ENCODE measurements at places on chromosomes 16 and 17. TPM values are rescaled to one million over a fixed set of nuclear protein-coding genes. Genes with fewer than 3 reads are reported as not detected.

SOX15 gene
- total RNA-seq, result 1.0 TPM

KRT39 gene
- total RNA-seq, result not detected

MYADML2 gene
- not detected for total RNA-seq

MVP gene
- total RNA-seq, result 91.0 TPM

NLRC3 gene
- 1.2 TPM for total RNA-seq

ZNF597 gene
- total RNA-seq, result 1.9 TPM

C17orf107 gene
- total RNA-seq, result 0.44 TPM

VWA3A gene
- total RNA-seq, result not detected

KCNJ2 gene
- total RNA-seq, result 3.9 TPM

FGF11 gene
- not detected for total RNA-seq

CDRT15L2 gene
- not detected for total RNA-seq

TNK1 gene
- total RNA-seq, result 0.51 TPM

KIFC3 gene
- 17.9 TPM for total RNA-seq

CFAP97D1 gene
- total RNA-seq, result 0.19 TPM

TMEM88 gene
- total RNA-seq, result 11.9 TPM

SLC16A13 gene
- total RNA-seq, result 1.8 TPM

ADAM11 gene
- total RNA-seq, result 0.17 TPM

C17orf50 gene
- not detected for total RNA-seq

TP53TG3B gene
- not detected for total RNA-seq

Measured in subcutaneous adipose tissue (tissue), 4 donors.